Activated CD8-positive, alpha-beta memory T cell treated with anti-CD3 and anti-CD28 coated beads for 4 hours (primary cell): ENCODE measurements at places on chromosomes 4 and X.

DNA sequence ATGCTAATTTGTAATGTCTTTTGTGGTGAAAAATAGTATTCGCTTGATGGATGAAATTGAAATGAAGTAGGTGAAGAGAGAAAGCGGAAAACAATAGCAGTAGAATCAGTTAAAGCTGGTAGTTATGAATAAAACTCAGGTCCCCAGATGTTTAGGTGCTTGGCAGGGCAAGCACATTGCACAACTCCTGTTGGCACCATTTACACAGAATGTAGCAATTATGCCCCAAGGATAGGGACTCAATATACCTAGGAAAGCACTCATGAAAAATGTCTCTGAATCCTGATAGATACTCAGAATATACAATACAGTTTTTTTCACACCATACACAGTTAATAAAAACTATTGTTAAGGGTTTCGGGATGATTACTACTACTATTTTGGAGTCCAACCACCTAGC, 26.5 kb upstream of the GRIA3 start:
- no peak for DNase-seq

GRCh38 chr4:79338148-79338547, 12.3 kb upstream of the NAA11 start:
- no peak for DNase-seq

DNA sequence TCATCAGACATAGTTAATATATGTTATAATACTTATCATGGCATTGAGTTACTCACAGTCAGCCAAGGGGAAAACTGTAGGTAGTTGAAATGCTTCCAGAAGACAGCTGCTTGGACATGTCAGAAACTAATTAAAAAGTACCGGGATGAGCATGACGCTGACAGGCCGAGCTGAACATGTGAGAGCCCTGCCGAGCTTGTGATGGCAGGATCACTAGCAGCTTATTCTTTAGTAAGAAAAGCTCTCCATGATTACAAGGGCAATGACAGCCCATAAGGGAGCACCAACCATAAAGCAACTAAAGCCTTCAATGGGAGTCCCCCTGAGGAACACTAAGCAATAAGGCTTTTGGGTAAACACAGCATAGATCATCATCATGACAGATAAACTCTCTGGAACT, 435.6 kb downstream of the TLL1 start:
- no peak for DNase-seq

GRCh38 chrX:133709501-133709900, 275.9 kb downstream of the GPC3 start:
- no peak for DNase-seq

- DNase-seq: no peak
Observed at GRCh38 chr4:40827758-40828157, 78.0 kb downstream of the NSUN7 start.
